Stomach (tissue), 19 donors: ENCODE measurements at places on chromosomes 4 and X.

- peak; percentile 29 for DNase-seq
Measured at GRCh38 chrX:11311706-11312105, 18.5 kb downstream of the AMELX start.

DNA sequence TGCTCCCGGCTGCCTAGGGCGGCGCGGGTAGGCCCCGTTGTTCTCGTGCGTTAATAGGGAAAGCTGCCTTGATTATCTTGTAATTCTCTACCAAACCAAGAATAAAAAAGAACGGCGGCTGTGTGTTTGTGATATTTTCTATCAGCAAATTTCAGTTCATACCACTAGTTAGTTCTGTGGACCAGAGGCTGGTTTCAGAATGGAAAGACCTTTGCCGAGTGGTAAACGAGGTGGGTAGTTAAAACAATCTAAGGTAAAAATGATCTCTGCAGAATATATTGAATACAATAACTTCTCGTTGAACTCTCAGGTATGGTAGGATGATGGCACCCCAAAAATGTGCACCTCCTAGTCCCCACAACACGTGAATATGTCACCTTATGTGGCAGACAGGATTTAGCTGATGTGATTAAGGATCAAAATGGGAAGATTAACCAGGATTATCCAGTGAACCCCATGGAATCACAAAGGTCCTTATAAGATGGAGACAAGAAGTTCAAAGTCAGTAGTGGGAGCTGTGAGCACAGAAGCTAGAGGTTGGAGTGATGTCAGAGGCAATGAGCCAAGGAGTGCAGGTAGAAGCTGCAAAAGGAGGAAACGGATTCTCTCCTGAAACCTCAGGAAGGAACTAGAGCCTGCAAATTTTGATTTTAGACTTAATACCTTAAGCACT is 574 bp upstream of the CFAP97 start:
- peak; percentile 59 for DNase-seq

- DNase-seq: peak; percentile 59
Measured at GRCh38 chr4:88158489-88159228, at the start of gene ABCG2. ABCG2 (minus strand) TSS chr4:88158639; CDS start chr4:88139995, 18,644 bp downstream.

GRCh38 chr4:38715050-38715449 is 51.1 kb downstream of the KLF3 start:
- DNase-seq: no peak

- DNase-seq: no peak
Measured at GRCh38 chr4:105998171-105999063, 103.1 kb downstream of the NPNT start.

DNA sequence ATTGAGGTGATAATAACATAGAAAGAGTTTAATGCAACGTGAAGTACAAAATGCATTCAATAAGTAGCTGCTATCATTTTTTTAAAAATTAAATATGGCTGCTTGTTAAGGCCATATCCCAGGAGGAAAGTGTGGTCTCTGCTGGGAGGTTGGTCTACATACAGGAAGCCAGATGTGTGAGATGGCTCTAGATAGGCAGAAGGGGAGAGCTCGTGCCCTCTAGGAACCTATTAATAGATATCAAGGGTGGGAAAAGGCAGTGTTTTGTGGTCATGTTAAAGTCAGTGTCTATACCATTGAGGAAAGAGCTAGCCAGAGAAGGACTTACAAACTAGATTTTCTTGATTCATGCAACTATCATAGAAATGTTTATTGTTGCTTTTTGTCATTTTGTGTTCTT is 140.5 kb downstream of the KLHL8 start:
- no peak for DNase-seq

GRCh38 chrX:71396576-71396975 is 30.4 kb downstream of the TAF1 start:
- DNase-seq: no peak

DNA sequence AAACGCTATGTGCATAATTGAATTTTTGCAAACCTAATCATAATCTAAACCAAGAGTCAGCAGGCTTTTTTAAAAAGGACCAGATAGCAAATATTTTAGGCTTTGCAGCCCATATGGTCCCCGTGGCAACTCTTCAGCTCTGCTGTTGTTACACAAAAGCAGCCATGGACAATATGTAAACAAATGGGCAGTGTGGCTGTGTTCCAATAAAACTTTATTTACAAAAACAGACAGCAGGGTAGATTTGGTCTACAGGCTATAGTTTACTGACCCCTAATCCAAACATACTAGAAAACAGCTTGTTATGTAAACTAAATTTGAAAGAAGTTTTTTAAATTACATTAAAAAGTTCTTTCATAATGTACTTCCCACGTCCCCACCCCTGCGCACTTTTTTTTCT is 53.1 kb downstream of the FUNDC1 start:
- DNase-seq: no peak

DNA sequence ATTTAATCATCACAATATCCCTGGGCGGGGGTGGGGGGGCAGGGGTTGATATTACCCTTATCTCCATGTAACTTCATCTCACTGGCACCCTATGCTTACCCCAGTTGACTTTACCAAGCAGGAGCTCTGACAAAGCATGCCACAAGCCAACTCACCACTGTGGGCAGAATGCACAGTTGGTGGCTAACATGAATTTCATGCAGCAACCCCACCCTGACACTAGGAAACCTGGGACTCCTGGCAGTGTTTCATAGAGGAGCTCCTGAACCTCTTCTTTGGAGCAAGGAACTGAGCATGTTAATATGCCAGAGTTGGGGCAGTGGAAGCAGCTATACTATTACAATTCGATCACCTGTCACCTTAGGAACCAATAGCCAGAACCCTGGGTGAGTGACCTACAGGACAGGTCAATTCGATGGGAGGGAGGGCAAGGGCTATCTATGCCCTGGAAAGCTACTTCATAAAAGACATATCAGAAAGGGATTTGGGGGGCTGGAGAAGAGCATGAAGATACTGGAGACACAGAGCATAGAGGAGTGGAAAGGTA is 97.2 kb upstream of the ACSL4 start:
- no peak for DNase-seq

DNA sequence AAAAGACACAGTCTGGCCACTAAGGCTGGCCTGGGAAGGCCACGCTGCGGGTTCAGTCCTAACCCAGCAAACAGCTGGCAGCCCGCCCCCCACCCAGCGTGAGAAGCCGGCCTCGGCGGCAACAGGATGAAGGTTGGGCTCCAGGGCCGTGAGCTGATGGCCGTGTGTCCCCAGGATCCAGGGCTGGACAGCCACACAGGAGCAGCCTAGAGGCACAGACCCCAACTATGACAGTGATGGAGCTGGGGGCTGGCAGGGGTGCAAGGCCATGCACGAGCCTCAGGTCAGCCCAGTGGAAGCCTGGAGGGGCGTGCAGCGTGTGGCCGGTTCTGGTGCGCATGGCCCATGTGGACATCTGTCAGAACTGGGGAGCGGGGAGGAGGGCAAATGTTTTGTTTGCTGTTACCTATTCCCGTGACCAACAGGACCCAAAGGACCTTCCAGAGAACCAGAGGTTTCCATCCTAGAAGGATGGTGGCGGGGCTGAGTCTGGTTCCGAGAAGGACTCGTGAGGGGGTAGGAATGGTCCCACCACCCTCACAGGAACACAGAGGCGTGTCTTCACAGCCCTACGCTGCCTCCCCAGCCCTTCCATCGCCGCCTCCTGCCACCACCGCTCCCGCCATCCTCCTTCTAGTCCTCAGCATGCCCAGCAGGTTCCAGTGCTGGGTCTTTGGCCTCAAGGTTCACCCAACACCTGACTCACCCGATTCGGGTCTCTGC is 46.5 kb downstream of the ZFYVE28 start:
- DNase-seq: no peak

DNA sequence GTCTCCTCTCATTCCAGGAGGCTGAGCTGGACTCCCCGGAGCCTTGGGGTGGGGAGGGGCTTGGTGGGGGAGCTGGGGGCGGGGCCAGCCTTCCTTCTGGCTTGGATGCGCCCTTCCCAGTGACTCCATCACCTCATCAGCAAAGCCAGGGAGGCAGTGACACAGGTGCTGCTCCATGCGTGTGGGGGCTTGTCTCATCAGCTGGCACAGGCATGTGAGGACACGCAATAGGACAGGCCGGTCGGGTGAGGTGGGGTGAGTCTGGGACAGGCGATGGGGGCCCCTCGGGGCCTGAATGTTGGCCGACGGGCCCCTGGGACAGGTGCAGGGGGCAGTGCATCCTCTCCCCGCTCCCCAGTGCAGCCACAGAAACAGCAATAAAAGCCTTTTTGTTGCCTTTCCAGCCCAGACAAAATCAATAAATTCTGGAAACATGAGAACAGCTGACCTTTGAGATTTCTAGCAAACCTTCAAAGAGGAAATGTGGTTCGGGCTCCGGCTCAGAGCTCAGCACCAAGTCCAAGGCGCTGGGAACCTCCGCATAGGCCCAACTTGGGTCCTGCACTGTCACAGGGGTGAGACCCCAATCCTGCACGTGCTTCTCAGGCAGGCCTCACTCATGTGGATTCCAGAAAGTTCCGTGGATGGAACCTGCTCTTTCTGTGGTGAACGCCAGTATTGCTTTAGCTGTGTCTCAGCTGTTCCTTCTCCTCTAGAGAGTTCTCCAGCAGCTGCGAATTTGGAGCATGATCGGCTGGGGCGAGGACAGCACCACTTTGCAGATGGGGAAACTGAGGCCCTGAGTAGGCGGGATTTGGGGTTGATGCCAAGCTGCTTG is 18.5 kb downstream of the ADRA2C start:
- no peak for DNase-seq

DNA sequence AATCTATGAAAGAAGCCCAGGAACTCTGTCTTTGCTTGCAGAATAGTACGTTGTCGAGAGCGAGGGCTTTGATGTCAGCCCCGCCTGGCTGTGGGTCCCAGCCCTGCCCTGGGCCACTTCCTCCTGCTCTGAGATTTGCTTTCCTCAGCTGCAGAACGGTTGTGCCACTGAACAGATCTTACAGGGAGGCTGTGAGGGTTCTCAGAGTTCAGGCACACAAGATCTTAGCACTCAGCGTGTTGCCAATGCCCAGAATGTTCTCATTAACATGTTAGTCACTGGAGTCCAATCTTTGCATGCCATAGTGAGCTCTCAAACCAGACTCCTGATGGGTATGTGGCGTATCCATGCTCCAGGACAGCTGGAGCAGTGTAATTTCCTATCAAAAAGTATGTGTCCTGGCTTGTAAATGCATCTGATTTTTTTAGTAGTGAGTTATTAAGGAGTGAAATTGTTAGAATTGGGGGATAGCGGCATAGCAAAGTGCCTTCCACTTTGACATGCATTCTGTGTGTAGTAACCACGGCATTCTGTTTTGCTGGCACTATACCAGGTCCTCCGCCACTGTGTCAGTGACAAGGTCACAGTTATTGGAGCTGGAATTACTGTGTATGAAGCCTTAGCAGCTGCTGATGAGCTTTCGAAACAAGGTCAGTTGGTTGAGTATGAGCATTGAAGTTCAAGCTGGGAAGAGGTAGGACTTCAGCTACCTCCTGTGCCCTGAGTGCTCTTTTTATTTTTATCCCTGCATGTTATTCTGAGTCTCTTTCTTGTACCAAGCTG is 31.6 kb downstream of the TKTL1 start:
- no peak for DNase-seq

DNA sequence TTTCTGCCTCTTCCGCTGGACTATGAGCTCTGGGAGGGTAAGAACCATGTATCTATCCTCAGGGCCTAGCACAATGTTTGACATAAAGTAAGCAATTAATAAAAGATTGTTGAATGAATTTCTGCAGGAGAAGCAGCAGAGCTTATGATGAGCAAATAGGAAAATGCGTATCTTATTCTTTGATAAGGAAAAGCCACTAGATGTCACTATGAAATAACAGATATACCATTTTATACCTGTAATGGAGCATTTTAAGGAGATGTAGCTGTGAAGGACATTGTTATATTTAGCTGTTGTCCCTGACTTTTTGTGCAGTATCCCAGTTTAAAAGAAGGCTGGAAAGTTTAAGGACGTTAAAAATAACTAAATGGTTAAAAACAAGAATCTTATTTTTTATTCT is 147.2 kb upstream of the MBNL3 start:
- DNase-seq: no peak

DNA sequence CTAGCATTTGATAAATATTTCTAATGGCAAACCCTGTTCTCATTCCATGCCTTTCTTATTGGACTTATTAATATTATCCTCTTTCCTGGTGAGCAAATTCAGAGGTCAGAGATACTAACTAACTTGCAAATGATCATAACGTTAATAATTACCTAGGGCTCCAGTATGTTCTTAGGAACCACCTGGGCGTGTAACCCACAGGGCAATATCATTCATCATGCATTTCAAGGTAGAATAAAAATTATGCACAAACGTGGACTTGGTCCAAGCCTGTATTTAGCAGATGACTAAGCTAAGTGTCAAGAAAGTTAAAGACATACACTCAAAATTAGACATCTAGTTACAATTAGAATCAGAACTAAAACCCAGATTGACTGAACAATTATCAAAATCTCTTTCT is 850.1 kb downstream of the TRIML1 start:
- DNase-seq: no peak

DNA sequence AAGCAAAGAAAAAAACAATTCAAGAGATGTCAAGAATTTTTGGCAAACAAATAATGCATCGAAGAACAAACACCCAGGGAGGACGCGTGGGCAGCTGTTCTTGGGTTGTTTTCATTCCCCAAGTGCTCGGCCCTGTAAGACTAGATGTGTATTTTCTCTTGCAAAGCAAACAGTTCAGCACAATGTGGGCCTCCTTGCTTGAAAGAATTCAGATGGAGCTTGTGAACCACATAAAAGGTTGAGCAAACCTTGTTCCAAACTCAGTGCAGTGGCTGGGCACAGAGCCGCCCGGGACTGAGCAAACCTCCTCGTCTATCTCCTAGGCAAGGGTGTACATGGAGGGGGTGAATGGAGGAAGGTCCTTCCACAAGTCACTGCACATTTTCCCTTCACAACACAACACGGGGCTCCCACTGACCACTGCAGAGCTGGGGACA is 82.4 kb downstream of the HTRA3 start:
- peak; percentile 32 for DNase-seq

DNA sequence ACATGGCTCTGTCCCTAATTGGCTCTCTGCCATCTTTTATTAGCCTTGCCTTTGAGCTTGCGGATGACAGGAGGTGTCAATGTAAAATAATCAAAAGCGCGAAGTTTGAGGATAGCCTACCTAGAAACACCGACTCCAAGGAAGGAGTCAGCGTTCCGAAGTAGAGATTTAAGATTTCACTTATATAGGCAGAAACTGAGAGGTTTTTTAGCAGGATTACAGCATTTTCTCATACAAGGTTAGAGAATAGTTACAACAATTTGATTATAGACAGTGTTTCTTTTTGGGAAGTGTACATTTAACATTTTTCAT is 499 bp upstream of the NFXL1 start:
- no peak for DNase-seq

GRCh38 chr4:8850074-8850829 is 21.4 kb downstream of the HMX1 start:
- no peak for DNase-seq

GRCh38 chrX:132390792-132391191 is 98.0 kb downstream of the MBNL3 start:
- DNase-seq: no peak

GRCh38 chrX:135411893-135412292 is 9.9 kb upstream of the SMIM10L2A start:
- DNase-seq: no peak

- DNase-seq: no peak
Measured at GRCh38 chr4:25856756-25857155, 6.0 kb downstream of the SEL1L3 start.

- no peak for DNase-seq
Measured at GRCh38 chr4:1241936-1242505, 6.9 kb downstream of the CTBP1 start.
